ENCODE measurements at places on chromosomes 4 and X. TPM values are rescaled to one million over a fixed set of nuclear protein-coding genes. Genes with fewer than 3 reads are reported as not detected.
A peak's percentile ranks its signal among the peaks of the same experiment; 100 is the strongest.

GRCh38 chrX:440636-441035, 53.9 kb upstream of the PPP2R3B start:
- DNase-seq: no peak

- DNase-seq: no peak
These were observed 273.0 kb downstream of the PPP3CA start for GRCh38 chr4:101074326-101074725.

DNA sequence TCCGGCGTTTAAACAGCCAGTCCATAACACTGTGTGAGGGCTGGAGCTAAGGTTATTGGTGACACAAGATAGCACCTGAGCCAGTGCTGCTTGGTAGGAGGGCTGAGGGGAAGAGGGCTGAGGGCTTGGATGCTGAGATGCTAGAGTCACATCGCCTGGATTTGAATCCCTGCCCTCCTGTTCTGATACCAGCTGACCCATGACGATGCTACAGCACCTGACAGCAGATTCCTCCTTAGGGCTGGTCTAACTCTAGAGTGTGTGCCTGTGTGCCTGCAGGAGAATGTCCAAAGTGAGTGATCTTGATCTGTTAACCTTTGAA, 102.5 kb downstream of the PTTG2 start:
- DNase-seq: no peak

The RAB41 gene
- not detected for total RNA-seq

GRCh38 chrX:40154853-40155588, 57.3 kb upstream of the BCOR start:
- DNase-seq: peak; percentile 79

GRCh38 chrX:144295921-144296320, 412.1 kb downstream of the UBE2NL start:
- DNase-seq: no peak

DNA sequence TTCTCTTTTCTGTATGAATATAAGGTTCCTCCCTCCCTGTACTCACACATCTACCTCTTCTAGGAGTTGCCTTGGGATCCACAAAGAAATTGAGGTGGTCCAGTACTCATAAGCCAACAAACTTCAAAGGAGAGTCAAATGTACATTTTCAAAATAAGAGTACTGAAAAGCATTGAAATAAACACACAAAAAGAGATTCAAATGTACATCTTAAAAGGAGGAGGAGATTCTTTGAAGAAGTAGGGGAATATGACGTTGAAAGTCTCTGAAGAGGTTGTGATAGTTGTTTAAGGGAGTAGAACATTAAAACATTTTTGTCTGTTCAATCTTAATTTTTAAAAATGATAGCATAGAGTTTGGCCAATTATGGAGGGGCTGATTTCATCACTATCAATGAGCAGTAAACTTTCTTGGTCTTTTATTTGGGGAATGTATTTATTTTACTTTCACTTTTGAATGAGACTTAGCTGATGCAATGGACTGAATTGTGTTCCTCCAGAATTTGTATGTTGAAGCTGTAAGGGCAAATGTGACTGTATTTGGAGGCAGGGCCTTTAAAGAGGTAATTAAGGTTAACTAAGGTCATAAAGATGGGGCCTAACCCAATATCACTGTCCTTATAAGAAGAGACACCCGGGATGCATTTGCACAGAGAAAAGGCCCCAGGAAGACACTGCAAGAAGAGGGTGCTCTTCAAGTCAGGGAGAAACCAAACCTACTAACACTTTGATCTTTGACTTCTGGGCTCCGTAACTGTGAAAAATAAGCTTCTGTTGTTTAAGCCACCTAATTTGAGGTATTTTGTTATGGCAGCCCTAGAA, 226.3 kb upstream of the PGRMC2 start:
- DNase-seq: no peak

- DNase-seq: no peak
These were observed at the start of gene CXCL1 for GRCh38 chr4:73869130-73870055. Gene CXCL1 (plus strand): TSS chr4:73869393. CDS start chr4:73869471, 78 bp downstream.

The EREG gene
- total RNA-seq: not detected
